ENCODE measurements at places on chromosomes 12 and 14.

DNA sequence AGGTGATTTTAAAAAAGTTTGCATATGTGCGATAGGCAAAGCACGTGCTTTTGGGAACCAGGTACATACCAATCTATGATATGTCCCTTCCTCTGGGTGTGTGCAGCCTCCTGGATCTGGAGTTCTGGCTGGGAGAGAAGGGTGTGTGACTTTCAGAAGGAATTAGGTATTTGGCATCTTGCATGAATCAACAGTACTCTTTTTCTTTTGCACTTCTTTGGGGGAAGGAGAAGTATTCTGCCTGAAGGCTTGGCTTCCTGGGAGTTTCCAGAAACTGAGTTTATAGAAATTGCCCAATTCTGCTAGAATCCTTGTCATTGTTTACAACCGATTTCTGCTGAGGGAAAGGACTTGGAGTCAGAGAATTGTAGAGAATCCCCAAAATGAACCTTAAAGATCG lies 2.9 kb upstream of the CLMN start:
- DNase-seq, result no peak

- no peak for DNase-seq
Measured at GRCh38 chr14:56814519-56814959, 4.3 kb upstream of the OTX2 start.

- no peak for DNase-seq
Measured at GRCh38 chr12:93689076-93689834, 12.1 kb downstream of the CRADD start.

GRCh38 chr14:75827331-75827730 lies 154.5 kb downstream of the TGFB3 start:
- no peak for DNase-seq

GRCh38 chr14:30519961-30520360 lies 39.0 kb upstream of the G2E3 start:
- DNase-seq, result no peak

GRCh38 chr12:80763874-80764273 lies 47.2 kb downstream of the MYF5 start:
- peak; percentile 64 for DNase-seq

- no peak for DNase-seq
Measured at GRCh38 chr14:100302616-100303015, 3.6 kb downstream of the SLC25A29 start.

Data from NCI-H2227 treated with DMSO at 0.1 percent for 48 hours (cell line).